ENCODE measurements at places on chromosomes 7 and 10.
A peak's percentile ranks its signal among the peaks of the same experiment; 100 is the strongest.

GRCh38 chr7:137399827-137400823 lies 56.6 kb upstream of the PTN start:
- DNase-seq: peak; percentile 67

DNA sequence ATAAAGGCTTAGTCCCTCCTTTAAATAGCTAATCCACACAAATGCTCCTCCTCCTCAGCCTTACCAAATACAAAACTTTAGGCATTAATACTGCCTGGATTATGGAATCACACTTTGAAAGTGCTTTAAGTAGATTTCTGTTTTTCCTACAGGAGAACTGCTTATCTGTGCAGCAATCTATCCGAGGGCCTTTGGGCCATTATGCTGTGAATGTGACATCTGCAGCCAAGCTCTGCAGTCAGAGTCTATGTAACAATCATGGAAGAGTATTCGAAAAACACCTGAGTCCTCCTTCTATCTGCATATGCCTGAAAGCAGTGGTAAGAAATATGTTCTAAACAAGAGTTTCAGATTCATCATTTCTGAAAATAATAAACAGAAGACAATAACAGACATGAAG lies 16.2 kb upstream of the HYAL4 start:
- no peak for DNase-seq

DNA sequence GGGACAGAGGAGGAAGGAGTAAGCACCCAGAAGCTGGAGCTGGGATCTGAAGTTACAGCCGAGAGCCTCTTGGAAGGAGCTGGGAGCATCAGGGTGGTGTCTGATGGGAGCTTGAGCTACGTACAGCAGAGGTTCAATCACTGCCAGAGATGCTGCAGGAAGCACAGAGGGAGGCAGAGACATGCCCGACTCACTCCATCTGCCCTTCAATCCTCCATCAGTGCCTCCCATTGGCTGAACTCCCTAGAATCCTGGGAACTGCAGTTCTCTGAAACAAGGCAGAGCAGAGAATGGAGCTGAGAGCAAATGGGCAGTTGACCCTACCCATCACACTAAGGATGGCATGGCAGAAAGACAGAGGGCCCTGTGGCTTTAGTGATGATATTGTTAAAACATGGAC lies 40.0 kb upstream of the CTBP2 start:
- no peak for DNase-seq

DNA sequence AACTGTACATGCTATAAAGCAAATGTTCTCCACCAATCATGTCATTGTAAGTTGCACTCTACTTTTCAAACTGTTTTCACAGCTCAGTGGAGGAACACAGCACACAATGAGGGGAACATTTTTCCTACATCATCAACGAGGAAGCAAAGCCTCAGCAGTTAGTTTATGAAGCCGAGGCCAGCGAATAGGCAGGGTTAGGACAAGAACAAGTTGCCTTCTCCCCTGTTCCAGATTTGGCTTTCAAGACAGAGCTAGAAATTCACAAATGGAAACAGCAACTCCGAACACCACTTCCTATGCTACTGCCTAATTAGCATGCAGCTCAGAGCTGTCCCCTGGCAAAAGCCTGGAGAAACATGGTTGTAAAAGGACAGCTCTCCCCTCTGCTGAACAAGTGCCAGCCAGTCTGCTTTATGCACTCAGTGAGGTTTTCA lies 19.8 kb downstream of the ITGB8 start:
- DNase-seq: no peak

DNA sequence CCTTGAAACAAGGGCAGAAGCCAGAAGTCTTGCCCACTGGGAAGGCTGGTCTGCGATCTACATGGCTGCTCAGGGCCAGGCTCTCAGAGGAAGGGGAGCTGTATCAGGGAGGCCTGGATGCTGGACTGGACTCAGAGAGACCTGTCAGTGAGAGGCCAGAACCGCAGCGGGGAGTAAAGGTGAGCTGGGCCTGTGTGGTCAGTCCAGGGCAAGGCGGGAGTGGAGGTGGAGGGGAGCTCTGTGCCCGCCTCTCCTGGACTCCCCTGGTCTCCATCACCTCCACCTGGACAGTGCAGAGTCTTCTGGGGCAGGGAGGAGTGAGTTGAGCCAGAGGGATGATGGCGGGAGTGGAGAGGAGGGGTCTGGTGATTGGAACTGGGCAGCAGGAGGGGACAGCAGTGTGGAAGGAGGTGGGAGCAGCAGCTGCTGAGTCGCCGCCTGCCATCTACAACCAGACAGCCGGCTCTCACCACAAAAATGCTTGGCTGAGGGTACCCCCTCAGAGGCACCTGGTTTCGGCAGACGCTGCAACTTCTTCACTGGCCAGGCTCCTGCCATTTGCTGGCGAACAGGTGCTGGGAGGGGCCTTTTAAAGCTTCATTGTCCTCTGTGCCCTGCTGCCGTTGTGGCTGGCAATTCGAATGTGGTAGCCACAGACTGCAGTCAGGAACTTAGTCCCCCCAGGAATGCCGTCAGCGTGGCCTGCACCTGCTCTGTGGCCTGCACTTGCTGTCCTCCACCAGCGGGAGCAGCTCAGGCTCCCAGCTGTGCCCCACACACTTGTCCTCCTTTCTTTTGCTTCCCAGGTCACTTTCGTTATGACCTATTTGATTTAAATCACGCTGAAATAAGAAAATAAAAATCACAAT lies 3.5 kb downstream of the RASSF4 start:
- DNase-seq: no peak

DNA sequence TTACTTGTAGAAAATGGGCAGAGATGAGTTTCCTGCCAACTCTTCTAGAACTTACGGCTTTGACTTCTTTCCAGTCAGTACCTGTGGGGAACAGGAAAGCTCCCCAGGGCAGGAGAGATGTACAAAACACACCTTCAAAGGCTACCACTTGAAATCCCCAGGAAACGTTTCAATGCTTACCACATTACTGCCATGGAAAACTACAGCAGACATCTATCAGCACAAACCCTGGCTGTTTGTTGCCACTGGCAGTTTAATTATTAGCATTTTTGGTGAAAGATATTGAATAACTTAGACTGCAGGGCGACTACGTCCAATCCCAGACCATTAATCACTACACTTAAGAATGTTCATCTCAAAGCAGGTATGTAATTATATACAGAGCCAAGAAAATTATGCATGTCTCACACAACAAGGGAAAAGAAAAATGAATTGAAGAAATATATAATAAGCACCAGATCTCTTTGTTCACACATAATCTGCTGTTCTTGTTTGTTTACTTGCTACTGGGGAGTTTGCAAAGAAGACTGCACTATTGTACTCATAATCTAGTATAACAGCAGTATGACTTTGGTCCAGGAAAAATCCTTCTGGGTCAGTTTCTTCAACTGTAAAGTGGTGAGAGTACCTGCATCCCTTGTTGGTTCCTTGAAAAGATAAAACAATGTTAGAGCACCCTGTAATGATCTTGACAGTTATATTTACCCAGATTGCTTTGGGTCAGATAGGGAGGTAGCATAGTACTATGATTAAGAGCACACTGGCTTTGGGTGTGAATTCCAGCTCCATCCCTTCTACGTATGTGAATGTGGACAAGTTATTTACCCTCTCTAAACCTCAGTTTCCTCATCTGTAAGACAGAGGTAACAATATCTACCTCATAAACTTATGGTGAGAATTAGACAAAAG lies 138.3 kb downstream of the DOCK4 start:
- DNase-seq: no peak

DNA sequence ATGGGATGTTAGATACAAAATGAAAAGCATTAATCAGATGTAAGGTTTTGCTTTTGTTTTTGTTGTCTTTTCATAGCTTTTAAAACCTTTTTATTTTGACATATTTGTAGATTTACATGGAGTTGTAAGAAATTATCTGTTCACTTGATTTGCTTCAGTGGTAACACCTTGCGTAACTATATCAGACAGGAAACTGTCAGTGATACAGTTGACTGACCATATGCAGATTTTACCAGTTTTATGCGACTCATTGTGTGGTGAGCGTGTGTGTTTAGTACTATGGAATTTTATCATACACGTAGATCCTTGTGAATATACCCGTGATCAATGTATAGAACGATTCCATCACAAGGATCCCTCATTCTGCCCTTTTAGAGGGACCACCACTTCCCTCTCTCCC lies 701.4 kb downstream of the SUGCT start:
- peak; percentile 20 for DNase-seq

DNA sequence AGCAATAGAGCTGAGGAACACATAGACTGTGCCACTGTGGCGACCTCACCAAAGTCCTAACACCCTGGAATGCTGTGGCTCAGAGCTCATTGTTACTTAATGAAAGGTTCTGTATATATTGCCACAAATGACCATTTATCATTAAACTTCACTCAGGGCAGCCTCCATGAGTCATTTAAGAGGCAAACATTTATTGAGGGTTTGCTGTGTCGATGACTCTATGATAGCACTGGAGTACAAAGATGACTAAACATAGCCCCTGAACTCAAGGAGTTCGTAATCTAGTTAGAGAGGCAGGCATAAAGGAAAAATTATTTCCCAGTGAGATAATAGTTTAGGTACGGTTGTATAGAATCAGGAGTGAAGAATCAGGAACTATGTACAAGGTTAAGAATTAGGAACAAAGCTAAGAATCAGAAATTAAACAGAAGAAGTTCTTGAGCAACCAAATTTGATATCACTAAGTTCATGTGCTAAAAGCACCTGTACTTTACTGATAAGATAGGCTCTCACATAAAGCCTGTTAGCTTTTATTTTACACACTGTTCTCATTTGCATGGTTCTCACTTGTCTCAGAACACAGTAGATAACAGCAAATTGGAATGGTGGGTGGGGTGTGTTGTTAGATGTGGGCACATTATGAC lies 7.9 kb downstream of the ENTPD7 start:
- peak; percentile 89 for DNase-seq

DNA sequence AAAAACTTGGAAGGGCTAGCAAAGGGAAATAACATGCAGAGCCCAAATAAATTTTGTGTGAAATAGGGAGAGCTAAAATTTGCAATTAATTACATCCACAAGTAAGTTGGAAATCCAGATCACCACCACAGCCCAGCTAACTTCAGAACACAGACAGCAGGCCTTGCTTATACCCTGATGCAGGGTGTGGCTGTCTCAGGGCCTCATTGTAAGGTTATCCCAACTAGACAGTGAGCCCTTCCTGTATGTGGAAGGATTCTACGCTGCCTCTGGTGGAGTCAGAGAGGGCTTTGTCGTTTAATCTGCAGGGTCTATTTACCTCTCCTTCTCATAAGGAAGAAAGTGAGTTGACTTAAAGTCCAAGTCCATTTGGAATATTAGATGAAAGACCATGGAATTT lies 181.0 kb upstream of the TCF7L2 start:
- DNase-seq: no peak

- DNase-seq: peak; percentile 27
Observed at GRCh38 chr7:22992874-22993840, 20.8 kb downstream of the HYCC1 start.

- no peak for DNase-seq
Observed at GRCh38 chr7:117755136-117755535, 118.1 kb downstream of the CTTNBP2 start.

DNA sequence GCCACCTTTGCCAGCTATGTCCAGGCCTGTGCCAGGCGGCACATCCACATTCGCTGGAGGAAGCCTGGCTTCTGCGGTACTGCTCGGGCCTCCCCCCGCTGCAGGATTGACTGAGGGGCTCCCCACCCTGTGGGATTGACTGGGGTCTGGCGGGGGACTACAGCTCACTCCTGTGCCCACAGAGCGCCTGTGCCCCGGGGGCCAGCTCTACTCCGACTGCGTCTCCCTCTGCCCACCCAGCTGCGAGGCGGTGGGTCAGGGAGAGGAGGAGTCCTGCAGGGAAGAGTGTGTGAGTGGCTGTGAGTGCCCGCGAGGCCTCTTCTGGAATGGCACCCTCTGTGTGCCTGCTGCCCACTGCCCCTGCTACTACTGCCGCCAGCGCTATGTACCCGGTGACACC lies 6.7 kb upstream of the ZNF467 start:
- DNase-seq: no peak

GRCh38 chr7:135733603-135734342 lies 5.8 kb upstream of the SLC13A4 start:
- DNase-seq: no peak

- no peak for DNase-seq
Observed at GRCh38 chr10:114911052-114911711, 26.8 kb upstream of the TRUB1 start.

GRCh38 chr10:102230861-102231356 lies 4.8 kb downstream of the ELOVL3 start:
- no peak for DNase-seq

GRCh38 chr7:41576166-41576565 lies 126.7 kb downstream of the INHBA start:
- DNase-seq: peak; percentile 5

DNA sequence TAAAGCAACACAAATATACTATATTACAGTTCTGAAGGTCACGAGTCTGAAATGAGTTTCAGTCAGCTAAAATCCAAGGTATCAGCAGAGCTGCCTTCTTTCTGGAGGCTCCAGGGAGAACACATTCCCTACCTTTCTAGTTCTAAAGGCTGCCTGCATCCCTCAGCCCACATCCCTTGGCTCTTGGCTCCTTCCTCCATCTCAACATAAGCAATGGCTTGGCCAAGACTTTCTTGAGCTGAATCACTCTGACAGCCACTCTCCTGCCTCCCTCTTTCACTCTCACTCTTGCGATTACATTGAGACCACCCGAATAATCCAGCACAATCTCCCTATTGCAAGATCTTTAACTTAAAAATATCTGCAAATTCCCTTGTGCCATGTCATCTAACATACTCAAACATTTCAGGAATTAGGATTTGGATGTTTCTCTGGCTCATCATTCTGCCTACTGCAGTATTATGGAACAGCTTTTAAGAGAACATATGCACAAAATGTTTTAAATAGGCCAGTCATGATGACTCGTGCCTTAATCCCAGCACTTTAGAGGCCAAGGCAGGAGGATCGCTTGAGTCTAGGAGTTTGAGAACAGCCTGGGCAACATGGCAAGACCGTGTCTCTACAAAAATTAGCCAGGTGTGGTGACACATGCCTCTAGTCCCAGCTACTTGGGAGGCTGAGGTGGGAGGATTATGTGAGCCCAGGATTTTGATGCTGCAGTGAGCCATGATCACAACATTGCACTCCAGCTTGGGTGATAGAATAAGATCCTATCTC lies 144.2 kb upstream of the VSTM2A start:
- peak; percentile 5 for DNase-seq

DNA sequence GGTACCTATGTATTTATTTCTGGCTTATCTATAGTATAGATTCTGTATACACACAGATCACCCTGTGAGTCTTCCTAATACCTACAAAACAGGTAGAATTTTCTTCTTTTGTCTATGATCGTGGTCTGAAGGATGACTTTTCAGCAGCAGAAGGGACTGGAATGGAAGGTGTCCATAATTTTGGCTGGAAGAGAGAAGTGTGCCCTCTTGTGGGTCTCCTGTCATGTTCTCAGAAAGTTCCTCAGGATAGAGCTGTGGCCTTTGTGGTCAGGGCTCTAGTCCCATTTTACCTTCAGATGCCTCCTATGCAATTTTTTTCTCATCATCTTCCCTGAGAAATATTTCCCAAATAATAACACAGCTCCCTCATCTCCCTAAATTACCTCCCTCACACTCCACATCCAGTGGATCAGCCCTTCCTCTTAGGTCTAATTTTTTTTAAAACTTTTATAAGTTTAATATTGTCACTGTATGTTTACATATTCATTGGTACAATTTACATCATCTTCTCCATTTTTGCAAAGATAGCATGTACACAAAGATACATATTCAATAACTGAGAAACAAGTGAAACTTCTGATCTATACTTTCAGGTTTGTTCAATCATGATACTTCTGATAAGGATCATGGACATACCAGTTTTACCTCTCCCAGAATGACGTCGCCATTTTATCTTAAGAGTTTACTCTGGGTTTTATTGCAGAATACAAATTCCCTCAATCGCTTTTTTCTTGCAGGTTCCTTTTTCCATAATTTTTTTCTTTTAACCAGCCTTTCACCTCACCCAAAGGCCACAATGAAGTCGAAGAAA lies 112.7 kb downstream of the REEP3 start:
- peak; percentile 65 for DNase-seq

- peak; percentile 21 for DNase-seq
Observed at GRCh38 chr10:43304687-43305333, 37.9 kb upstream of the RASGEF1A start.
